ENCODE measurements at places on chromosomes 12 and 14. TPM values are rescaled to one million over a fixed set of nuclear protein-coding genes. Genes with fewer than 3 reads are reported as not detected.
A peak's percentile ranks its signal among the peaks of the same experiment; 100 is the strongest.

DNA sequence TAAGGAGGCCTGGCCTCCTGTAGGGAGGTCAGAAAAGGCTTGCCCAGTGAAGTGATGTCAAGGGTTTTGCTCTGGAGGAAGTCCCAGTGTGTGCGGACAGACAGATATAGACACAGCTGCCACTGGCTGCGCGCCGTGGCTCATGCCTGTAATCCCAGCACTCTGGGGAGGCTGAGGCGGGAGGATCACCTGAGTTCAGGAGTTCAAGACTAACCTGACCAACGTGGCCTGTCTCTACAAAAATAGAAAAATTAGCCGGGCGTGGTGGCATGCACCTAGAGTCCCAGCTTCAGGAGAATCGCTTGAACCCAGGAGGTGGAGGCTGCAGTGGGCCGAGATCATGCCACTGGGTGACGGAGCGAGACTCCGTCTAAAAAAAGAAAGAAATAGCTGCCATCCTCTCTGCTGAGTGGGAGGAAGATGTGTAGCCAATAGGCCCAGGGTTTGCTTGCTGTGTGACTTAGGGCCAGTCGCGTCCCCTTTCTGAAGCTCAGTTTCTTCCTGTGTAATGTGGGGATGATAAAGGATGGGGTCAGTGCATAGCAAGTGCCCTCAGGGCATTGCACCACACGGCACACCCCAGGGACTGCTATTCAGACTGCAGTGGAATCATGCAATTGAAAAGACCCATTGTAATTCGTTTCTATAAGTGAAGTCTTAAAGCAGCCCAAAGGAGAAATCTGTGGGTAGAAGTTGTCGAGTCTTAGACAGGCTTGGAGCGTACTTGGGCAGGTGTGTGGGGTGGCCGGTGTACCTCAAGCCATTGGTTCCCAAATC lies 18.7 kb upstream of the MLEC start:
- peak; percentile 75 for DNase-seq

GRCh38 chr14:69042787-69043444 lies 63.8 kb upstream of the ACTN1 start:
- DNase-seq = no peak

- DNase-seq = no peak
Observed at GRCh38 chr14:77203611-77204458, 22.2 kb downstream of the TMEM63C start.

DNA sequence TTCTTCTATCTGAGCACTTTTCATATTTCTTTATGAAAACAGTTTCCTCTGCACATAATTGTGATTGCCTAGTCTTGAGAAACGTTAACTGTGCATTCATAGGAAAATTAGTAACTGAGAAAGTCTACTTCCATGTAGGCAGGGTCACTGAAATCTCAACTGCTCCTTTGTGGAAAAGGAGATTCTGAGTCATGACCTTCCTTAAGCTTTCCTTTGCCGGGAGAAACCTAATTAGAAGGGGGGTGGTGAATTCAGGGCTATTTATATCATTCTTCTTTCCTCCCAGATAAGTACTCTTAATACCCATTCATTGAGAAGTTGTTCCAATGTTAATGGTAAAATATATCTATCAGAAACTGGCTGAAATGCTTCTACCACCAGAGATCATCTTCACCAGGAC lies 751.0 kb upstream of the TMEM132C start:
- DNase-seq = no peak

DNA sequence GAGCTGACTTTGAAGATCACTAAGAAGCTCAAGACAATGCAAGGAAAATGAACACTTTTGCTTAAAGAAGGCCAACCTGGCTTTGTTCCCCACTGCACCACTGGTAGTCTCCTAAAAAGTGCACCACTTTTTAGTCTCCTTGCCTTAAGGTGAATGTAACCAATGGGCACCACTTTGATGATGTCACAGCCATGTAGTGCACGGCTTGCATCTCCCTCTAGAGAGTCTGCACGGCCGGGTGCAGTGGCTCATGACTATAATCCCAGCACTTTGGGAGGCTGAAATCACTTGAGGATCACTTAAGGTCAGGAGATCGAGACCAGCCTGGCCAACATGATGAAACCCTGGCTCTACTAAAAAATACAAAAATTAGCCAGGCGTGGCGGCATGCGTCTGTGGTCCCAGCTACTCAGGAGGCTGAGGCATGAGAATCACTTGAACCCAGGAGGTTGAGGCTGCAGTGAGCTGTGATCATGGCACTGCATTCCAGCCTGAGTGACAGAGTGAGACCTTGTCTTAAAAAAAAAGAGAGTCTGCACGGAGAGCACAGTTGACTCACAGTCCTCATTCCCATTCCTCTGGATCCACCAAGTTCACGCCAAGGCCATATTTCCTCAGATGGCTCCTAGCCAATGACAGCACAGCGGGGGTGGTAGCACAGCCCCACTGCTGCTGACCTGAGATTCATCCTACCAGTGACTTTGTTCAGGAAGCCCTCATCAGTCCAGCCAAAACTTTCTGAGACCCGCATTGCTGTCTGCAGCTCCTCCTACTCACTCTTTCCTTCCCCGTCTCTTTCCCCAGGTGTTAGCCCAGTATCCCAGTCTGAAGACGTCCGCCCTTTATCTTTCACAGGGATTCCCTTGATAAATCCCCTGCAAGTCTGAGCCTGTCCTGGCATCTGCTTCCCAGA lies 16.5 kb upstream of the IFT81 start:
- no peak for DNase-seq

GRCh38 chr12:22117563-22118237 lies 71.7 kb downstream of the CMAS start:
- DNase-seq = no peak

DNA sequence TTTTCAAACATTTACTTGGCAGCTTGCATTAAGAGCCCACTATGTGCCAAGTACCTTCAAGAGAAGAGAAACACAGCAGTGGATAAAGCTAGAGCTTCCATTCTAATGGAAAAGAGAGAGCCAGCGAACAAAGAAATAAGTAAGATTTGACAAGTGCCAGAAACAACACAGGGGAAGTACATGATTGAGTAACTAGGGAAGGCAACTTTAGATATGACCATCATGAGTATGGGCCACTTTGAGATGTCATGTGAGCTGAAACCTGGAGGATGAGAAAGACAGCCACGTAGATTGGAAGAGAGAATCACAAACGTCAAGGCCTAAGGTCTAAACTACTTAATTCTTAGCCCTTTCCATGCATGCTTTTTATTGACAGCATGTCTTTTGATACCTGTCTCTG lies 121.4 kb downstream of the ITPR2 start:
- no peak for DNase-seq

GRCh38 chr14:78007160-78007559 lies 163.0 kb upstream of the NRXN3 start:
- DNase-seq = no peak

DNA sequence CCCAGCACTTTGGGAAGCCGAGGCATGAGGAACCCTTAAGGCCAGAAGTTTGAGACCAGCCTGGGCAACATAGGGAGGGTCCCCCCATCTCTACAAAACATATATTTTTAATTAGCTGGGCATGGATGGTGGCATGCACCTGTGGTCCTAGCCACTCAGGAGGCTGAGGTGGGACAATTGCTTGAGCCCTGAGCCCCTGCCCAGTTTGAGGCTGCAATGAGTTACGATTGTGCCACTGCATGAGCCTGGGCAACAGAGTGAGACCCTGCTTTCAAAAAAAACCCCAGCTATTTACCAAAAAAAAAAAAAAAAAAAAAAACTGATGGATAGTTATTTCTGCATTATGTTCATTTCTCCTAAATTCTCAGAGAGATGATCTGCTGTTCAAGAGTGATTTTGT lies 230.0 kb downstream of the SOX5 start:
- no peak for DNase-seq

DNA sequence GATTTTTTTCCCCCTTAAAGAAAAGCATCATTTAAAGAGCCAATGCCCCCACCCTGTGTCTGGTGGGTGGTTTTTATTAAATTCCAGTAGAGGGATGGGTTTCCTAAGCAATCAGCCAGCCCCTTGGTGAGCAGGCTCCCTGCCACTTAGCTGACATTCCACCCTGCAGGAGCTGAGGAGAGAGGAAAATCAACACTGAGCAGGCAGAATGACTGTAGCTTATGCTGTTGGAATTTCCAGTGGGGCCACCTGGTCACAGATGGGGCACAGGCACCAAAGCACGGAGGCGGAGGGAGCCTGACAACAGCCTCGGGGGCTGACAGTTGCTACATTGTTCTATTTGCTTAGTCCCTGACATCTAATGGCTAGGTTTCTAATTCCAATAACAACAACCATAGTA lies 127.7 kb downstream of the TMEM30B start:
- DNase-seq = no peak

GRCh38 chr12:128792398-128792797 lies 31.4 kb downstream of the SLC15A4 start:
- no peak for DNase-seq

GRCh38 chr14:61662437-61663311 lies 32.6 kb upstream of the HIF1A start:
- DNase-seq = no peak

PAX9 gene
- total RNA-seq = not detected

KIF5A gene
- 18.5 TPM for total RNA-seq

CLEC2A gene
- not detected for total RNA-seq

GLIPR1 gene
- total RNA-seq = 0.09 TPM
